ENCODE measurements at places on chromosomes 7 and 10. TPM values are rescaled to one million over a fixed set of nuclear protein-coding genes. Genes with fewer than 3 reads are reported as not detected.
A peak's percentile ranks its signal among the peaks of the same experiment; 100 is the strongest.

- peak; percentile 36 for DNase-seq
Measured at GRCh38 chr7:832167-832967, at the start of gene SUN1. Gene SUN1 (plus strand): TSS chr7:832476. CDS start chr7:832525, 49 bp downstream.

DNA sequence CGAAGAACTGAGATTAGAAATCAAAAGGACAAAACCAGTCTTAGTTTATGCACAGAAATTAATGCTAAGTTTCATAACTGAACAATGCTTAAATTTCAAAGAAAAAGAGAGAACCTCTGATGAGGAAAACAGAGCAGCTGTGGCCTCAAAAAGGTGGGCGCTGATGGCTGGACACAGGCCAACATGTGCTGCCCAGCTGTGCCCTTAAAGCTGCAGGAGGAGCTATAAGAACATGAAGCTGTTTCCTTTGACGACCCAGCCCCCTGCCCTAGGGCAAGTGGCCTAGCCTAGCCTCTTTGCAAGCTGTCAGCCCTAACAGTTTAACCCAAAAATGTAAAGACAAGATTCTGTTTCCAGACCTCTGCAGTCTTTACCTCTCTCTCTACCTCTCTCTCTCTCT lies 107.7 kb downstream of the GRID1 start:
- no peak for DNase-seq

- no peak for DNase-seq
Measured at GRCh38 chr10:28668363-28669226, 8.7 kb upstream of the BAMBI start.

DNA sequence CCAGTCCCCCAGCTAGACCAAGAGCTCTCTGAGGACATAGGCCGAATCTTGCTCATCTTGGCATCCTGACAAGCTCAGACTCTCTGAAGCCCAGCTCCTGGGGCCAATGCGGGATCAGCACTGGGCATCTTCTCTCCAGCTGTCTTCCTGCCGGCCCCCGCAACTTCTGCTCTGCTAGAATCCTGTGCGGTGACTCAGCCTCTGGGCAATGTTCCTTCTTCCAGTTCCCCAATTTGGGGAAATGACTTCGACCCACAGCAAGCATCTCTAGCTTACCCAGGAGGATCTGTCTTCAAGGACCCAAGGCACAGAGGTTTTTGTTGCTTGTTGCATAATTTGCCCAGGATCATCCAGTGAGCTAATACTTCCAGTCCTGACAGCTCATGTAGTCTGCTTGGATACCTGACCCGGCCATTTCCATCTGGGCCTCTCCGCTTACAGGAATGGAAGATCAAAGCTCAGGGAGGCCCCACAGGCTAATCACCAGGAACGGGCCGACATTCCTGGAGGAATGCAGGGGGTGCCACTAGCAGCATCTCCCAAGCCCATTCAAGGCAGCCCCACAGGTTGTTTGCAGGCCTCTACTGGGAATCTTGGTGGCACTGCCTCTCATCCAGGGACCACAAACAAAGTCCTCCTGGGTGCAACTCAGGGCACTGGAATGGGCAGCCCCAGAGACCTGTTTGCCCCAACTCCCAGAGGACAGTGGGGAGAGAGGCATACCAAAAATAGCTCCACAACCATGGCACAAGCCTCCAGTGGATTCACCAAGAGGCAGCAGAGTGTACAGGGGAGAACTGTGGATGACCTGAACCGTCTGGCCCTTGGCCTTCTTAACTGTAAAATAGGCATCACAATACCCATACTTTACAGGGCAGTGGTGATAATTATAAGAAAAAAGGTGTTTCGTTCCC lies 151.9 kb downstream of the NEURL1 start:
- DNase-seq: no peak

- no peak for DNase-seq
Measured at GRCh38 chr10:83820033-83820432, 319.3 kb upstream of the GHITM start.

GRCh38 chr10:24456322-24456721 lies 247.4 kb downstream of the KIAA1217 start:
- no peak for DNase-seq

Gene EMX2
- total RNA-seq: 0.95 TPM

Gene UCN3
- not detected for total RNA-seq

All from urinary bladder (tissue), 4 donors.